ENCODE measurements at places on chromosomes 6 and 20.

DNA sequence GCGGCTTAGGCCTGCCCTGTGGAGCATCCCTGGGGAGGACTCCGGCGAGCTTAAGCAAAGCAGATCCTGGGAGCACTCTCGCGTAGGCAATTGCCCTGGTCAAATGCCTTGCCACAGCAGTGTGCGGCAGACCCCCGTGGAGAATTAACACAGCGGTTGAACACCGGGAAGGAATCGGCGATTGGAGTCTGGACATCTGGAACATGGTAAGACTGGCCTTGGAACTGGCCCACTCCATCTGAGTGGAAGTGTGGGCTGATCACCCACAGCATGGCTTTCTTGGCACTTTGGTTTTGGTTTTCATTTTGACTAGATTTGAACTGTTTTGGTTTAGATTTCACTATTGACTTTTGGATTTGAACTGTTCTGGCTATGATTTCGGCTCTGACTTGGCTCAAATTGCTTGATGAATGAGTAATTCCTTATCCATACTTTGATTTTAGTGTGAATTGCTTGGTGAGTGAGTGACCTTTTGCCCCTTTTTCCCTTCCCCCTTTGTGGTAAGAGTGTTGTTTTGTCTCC, 300.7 kb downstream of the RNGTT start:
- no peak for DNase-seq

- DNase-seq = no peak
Measured at GRCh38 chr6:17013701-17014100, 88.1 kb upstream of the STMND1 start.

GRCh38 chr6:32610682-32611296, 21.1 kb upstream of the HLA-DRB1 start:
- DNase-seq = no peak

- DNase-seq = no peak
Measured at GRCh38 chr6:112571488-112572270, 224.5 kb downstream of the RFPL4B start.

- no peak for DNase-seq
Measured at GRCh38 chr20:25297141-25297905, 49.4 kb downstream of the PYGB start.

DNA sequence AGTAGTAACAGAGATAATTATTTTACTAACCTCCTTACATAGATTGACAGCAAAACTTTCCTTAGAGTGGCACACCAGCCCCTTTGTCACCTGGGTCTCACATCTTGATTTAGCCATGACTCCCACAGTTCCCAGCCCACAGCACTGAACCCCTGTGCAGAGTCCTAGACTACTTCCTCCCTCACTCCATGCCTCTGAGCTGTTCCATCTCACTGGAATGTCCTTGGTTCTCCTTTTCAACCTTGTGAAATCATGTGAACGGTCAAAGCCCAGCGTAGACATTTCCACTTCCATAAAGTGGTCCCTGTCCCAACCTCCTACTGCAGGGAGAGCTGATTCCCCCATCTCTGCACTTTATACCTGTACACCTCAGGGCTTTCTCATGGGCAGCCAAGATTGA, 19.7 kb downstream of the CGA start:
- DNase-seq = no peak

DNA sequence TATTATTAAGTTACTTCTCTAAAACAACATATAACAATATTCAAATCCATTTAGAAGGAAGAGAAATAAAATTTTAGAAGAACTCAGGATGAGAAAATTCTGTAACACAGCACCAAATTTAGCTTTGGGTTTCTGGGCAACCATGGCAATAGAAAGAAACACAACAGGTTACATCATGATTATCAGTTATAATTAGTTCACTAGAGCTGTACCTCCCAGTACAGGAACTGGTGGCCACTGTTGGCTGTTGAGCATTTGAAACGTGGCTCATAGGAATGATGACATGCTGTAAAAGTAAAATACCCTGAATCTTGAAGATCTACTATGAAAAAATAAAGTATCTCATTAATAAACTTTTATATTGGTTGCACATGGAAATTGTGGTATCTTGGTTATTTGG, 23.7 kb upstream of the MAP3K4 start:
- no peak for DNase-seq

DNA sequence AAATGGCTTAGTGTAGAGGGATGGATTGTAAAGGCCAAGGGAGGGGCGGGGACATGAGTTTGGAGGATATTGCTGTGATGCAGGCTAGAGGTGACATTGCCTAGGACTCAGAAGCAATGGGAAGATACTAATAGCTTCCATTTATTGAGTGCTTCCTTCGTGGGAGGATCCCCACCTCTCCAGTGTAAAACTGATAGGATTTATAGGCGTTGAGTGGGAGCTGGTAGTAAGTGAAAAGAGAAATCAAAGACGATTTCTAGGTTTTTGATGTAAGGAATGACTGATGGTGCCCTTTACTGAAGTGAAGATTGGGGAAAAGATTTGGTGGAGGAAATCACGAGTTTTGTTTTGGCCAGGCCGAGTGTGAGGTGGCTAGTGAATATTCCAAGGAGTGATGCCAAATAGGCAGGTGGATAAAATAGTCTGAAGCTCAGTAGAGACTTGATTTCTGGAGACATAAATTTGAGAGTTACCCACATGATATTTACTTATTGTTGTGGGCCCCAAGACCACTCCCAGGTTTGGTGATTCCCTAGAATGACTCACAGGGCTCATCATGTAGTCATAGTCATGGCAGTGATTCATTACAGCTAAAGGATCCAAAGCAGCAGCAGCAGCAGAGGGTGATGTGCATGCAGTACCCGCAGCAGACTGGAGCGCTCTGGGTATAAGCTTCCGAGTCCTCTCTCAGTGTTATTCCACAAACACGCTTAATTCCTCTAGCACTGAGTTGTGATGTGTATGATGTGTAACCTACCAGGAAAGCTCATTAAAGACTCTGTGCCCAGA, 10.2 kb downstream of the RPRD1B start:
- no peak for DNase-seq

GRCh38 chr6:3005077-3005476, 5.4 kb downstream of the NQO2 start:
- DNase-seq = no peak

Measured in C1 segment of cervical spinal cord (tissue), 14 donors.